ENCODE measurements at places on chromosomes 13 and 19. TPM values are rescaled to one million over a fixed set of nuclear protein-coding genes. Genes with fewer than 3 reads are reported as not detected.

SELENOV gene
- not detected for total RNA-seq

GPR12 gene
- not detected for total RNA-seq

CLEC17A gene
- total RNA-seq: not detected

RYR1 gene
- total RNA-seq: 8.0 TPM

GRK1 gene
- total RNA-seq: not detected

SSC5D gene
- total RNA-seq: 0.36 TPM

PSG6 gene
- not detected for total RNA-seq

ADGRE3 gene
- not detected for total RNA-seq
